ENCODE measurements at places on chromosomes 2 and 18. TPM values are rescaled to one million over a fixed set of nuclear protein-coding genes. Genes with fewer than 3 reads are reported as not detected.

The KHK gene
- total RNA-seq = 3.0 TPM

The ASXL3 gene
- total RNA-seq = 0.76 TPM

The UGT1A3 gene
- not detected for total RNA-seq

The CAPN13 gene
- not detected for total RNA-seq

The TMEM169 gene
- total RNA-seq = 0.13 TPM

The FBXO36 gene
- total RNA-seq = 1.2 TPM

The LOXL3 gene
- 2.0 TPM for total RNA-seq

DNA sequence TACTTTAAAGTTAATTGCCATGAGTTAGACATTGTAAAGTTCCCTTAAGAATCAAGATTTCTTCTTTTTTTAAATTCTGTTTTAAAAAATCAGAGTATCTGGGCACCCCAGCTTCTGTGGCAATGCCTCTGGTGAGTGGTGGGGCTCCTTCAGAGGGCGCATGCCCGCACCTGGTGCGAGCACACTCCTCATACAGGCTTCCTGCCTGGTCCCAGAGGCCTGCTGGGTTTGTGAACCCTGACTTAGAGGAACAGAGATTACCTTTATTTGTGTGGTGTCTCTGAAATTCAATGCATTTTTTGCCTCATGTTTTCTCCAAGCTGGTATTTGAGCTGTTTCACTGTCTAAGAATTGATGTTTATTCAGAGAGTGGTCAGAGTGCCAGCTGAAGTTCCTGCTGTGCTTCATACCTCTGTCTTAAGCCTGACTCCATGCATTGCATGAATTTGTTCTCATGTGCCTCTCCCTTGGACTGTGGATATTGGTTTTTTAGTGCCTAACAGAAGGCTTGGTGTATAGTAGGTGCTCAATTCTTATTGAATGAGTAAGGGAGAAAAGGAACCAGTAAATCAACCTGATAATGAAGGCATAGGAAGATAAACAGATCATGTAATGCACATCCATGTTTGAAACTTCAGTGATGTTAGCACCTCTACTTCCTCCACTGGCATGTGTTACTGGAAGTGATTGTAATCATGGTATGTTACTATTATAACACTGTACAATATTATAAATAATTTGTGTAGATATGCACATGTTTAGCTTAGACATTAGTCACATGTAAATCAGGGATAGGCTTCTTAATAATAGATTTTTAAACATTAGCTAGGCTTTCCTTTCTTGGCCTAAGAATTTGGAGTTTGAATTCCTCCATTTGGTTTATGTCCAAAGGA is 29.0 kb downstream of the PHLPP1 start:
- DNase-seq = no peak

- DNase-seq = no peak
Observed at GRCh38 chr2:177930916-177931315, 141.7 kb downstream of the PDE11A start.

- DNase-seq = no peak
Observed at GRCh38 chr2:70768590-70769085, 638 bp upstream of the ADD2 start.

- DNase-seq = no peak
Observed at GRCh38 chr2:149188291-149188690, 142.1 kb upstream of the LYPD6 start.

DNA sequence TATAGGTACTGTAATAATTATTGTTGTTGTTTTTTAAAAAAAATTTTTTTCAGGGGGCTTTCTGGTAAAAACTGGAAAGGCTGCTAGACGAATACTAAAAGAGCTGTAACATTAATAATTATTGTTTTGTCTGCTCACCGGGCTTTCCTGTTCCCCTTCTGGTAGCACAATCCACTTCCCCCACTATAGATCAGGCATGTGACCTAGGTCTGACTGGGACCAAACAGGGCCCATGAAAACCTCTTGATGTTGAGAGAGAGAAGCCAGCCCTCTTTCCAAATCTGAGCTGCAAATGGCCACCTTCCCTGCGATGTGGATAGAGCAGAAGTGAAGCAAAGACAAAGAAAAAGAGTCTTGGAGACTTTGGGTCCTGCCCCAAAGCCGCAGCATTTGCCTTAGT is 23.4 kb downstream of the SH2D6 start:
- DNase-seq = no peak

DNA sequence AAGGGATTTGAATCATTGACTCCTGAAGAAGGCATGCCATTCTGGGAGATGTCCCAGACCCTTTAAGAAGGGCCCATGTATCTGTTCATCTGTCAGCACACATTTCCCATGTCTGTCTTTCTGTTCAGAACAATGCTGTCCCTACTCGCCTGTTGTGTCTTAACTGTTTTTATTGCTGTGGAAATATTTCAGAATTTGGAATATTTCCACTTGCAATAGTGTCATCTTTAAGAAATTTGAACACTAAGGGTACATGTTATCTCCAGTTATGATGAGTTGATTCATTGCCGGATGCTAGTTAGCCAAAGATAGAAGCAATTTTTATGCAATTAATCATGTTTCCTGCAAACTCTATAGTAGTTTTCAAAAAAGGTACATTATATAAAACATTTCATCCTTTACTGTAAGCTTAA is 36.9 kb upstream of the NT5C1B start:
- DNase-seq = no peak

- DNase-seq = peak; percentile 27
Observed at GRCh38 chr2:54830546-54830945, 107.1 kb downstream of the EML6 start.

DNA sequence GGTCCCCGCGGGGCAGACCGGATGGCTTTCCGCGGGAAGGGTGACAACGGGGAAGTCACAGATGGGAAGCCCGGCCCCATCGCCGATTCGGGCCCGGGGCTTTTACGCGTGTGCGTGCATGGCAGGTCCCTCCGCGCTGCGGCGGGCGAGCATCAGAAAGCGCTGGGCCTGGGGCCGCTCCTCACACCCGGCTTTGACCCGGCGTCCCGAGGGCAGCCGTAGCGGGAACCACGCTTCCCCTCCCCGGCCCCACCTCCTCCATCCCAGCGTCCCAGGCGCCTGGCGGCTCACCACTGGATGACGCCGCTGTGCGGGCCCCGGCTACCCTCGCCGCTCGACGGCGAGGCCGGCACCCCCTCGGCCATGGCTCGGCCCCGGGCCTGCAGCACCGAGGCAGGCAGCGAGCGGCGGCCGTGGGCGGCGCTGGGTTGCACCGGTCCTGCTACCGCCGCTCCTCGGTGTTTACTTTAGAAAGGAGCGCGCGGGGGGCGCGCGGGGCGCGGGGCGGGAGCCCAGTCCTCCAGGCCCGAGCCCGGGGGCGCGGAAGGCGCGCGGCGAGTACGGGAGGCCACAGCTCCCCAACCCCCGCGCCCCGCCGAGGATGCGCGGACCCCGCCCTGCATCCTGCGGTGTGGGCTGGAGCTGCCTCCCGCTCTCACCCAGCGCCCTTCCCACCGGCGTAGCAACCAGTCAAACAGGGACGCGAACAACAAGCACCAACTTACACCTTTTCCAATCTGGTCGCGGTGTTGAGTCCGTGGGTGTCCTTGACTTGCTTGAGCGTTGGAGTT is 806 bp downstream of the RFX8 start:
- peak; percentile 51 for DNase-seq

DNA sequence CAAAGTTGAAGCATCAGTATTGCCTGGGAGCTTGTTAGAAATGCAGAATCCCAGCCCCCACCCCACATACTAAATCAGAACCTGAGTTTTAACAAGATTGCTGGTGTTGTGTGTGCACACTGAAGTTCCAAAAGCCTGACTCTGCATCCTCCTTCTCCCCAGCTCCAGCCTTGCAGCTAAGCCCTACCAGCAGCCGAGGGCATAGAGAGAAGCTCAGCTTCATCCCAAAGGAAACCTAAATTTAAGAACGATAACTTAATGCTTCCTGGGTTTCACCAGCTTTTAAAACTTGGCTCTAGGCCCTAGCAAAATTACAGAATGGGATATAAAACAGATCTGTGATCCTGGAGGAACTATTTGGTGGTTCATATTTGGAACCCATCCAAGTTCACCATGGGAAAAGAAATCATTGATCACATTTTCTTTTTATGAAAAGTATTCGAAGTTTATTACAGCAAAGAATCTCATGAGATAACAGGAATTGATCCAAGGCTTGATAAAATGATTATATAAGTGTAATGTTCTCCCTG is 11.1 kb downstream of the SMYD1 start:
- DNase-seq = no peak

- no peak for DNase-seq
Observed at GRCh38 chr2:214652473-214652872, 157.0 kb downstream of the BARD1 start.

- no peak for DNase-seq
Observed at GRCh38 chr2:164692114-164692513, 70.8 kb upstream of the GRB14 start.

DNA sequence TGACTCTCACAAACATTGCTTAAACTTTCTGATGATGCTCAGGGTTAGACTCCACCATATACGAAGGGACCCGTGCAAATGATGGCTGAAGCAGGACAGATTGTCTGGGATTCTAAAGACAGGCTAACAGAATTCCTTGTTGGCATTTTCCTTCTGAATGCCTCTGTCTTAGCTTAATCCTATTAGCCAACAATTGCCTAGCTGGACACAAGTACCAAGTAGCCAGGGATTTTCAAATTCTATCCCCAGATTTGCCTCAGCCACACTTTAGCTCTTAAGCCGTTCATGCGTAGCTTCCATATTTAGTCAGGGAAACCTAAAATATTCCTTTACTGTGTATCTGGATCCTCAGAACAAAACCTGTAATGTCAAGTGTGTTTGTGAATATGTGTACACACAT is 40.0 kb downstream of the COL4A3 start:
- no peak for DNase-seq

DNA sequence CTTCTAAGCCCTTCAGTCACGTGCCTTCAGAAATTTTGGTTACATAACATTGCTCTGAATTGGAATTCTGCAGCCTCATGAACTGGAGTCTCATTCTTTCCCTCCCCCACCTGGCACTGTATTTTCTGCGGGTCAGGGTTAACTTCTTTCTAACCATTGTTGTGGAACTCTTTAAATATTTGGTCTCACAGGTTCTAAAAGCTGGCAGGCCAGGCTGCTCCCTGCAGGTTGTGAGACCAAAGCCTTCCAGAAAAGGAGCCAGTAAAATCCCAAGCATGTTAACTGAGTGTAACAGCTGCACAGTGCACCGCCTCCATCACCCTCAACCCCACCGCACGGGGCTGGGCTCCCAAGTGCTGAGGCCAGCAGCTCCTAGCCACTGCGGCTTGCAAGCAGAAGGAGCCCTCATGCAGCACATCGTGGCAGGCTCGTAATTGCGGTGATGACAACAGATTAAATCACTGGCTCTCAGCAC is 174.1 kb upstream of the ALPP start:
- DNase-seq = no peak

GRCh38 chr2:213216461-213216860 is 65.0 kb upstream of the IKZF2 start:
- DNase-seq = no peak

- DNase-seq = no peak
Observed at GRCh38 chr18:36316246-36316645, 18.7 kb downstream of the FHOD3 start.

- no peak for DNase-seq
Observed at GRCh38 chr18:78422336-78422735, 557.3 kb upstream of the SALL3 start.

DNA sequence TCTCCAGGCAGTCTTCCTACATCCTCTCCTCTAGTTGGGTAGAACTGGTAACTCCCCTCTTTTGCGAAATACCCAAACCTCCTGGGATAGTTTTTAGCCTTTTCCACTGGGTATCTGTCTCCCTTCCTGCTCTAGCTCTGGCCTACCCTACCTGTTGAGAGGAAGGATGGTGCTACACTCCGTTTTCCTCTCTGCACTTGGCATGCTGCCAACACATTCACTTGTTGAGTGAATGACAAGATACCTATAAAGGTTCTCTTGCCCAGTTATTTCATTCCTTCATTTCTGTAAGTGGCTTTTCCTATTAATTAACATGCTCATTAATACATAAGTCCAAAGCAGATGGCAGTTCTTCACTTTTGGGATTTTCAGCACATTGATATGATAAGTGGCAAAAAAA is 293.8 kb downstream of the CNTNAP5 start:
- DNase-seq = no peak

GRCh38 chr18:35862119-35862640 is 110.3 kb upstream of the RMP24 start:
- no peak for DNase-seq

DNA sequence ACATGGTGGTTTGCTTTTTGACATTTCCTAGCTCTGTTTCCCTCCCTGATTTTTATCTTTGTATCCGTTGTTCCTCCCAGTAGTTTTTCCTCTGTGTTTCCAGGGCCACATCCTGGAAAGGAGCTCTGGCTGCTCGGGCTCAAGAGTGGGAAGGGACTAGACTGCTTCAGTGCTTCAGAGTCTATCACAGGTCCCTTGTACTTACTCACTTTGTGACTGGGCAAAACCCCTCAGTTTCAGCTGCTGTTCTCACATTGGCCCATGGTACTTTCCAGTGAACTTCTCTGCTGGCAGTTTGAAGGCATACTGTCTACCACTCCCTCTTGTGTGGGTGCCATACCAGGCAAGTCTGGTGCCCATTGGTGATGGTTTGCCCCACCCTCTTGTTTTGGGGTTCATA is 7.5 kb upstream of the STAMBP start:
- DNase-seq = no peak

GRCh38 chr2:189536830-189537229 is 43.8 kb downstream of the SLC40A1 start:
- DNase-seq = no peak

GRCh38 chr18:13374468-13375301 is 156.1 kb downstream of the LDLRAD4 start:
- peak; percentile 68 for DNase-seq
